ENCODE measurements at places on chromosomes 7 and 10.

GRCh38 chr7:80902019-80902418 is 16.8 kb downstream of the SEMA3C start:
- no peak for DNase-seq

DNA sequence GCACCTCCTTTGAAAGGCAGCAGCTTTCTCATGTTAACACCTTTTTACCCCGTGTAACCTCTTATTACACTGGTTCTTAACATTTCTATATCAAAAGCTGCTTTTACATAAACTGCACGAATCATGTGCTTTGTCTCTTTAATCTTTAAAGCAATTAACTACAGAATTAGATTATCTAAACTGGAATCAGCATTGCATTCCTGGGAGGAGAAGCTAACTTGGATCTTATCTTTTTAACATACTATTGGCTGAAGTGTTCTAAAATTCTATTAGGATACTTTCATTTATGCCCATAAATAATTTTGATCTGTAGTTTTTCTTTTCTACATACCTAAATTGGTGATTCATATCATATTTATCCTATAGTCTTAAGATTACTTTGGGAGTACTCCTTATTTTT is 428.4 kb upstream of the IGFBP3 start:
- no peak for DNase-seq

GRCh38 chr10:78424723-78425122 is 391.1 kb downstream of the RPS24 start:
- DNase-seq: no peak

GRCh38 chr10:10350050-10350449 is 667.6 kb upstream of the CELF2 start:
- no peak for DNase-seq

Data from SK-N-SH (cell line).